ENCODE measurements at places on chromosomes 16 and 17.

DNA sequence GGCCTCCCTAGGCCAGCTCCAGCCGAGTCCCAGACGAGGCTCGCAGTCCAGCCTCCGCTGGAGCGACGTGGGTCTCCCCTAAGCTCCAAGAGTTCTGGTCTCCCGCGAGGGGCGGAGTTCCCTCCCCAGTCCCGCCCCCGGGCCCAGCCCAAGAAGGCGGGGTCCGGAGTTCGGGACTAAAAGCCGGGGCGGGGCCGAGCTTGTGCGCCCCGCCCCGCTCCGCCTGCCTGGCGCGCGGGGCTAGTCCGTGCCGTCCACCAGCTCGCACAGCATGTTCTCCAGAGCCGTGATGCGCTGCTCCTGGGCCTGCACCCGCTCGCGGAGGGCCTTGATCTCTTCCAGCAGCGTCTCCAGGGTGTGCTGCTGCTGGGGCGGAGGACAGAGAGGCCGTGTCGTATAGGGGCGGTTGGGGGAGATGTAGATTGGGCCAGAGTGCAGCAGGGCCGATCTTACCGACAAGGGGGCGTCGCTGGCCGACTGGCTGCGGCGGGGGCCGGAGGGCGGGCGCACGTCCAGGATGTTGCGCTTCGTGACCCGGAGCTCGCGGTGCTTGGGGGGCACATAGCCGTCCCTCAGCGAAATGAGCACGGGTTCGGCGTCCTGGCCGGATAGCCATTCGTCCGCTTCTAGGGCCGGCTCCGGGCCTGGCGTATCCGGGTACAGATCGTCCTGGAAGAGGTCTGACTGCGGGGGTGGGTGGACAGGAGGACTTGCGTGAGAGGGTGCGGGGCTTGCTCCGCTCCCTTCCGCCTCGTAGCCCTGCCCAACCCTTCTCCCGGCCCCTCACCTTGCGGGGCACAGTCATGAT, 7.0 kb downstream of the CORO6 start:
- DNase-seq, result peak; percentile 93

DNA sequence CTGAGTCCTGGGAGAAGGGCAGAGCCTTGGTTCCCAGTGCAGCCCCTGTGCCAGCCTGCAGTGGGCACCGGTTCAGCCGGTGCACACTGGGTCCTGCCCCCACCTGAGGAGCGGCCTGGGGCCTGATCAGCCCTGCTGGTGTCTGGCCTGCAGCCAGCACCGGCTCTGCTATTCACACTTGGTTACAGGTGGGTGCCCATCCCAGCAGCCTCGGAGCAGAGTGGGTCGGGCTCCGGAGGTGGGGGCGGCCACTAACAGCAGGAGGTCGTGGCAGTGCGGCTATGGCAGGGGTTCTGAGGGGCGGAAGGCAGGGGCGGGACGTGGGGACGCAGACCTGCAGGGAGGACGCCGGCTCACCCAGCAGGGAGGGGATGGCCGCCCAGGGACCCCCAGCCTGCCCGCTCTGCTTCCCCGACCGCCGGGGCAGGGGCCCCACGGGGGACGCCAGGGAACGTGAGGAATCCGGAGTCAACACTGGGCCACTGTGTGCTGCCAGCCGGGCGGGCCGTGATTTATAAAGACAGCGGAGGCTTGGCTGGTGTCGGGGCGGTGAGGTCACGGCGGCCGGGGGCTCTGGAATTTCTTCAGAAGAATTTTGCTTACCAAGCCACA, 20.3 kb downstream of the METRNL start:
- DNase-seq, result no peak

DNA sequence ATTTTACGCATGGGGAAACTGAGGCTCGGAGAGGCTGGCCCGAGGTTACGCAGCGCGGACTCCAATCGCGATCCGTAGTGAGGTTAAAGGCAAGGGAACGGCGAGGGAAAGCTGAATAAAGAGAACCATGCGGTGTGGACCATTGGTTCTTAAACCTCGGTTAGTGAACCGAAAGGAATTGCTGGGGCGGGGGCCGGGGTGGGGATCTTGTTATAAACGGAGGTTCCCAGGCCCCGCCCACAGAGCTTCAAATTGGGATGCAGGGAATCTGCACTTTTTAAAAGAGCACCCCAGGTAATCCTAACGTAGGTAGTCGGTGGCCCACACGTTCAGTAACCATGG, 524 bp downstream of the IQCK start:
- DNase-seq, result no peak

GRCh38 chr16:24070851-24071250, 185.3 kb upstream of the CACNG3 start:
- no peak for DNase-seq

- no peak for DNase-seq
These were observed 36.5 kb upstream of the TOB1 start for GRCh38 chr17:50902372-50903353.

GRCh38 chr17:49414271-49414621, 436 bp downstream of the PHB1 start:
- DNase-seq, result no peak

DNA sequence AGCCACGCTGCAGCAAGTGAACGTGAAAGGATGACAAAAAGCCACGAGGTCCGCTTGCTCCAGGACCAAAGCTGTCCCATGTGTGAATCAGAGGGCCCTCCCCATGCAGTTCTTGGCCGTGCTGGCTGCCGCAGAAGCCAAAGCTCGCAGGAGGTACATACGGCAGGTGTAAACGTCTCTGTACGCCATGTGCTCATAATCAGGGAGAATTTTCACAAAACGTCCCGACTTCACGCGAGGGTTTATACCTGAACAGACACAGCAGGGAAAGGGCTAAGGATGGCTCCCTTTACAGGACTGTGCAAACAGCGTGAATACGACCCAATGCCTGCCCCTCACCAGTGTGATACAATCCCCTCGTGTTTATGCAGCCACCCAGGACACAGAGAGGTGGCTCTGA, 25.3 kb downstream of the FBXO31 start:
- no peak for DNase-seq

DNA sequence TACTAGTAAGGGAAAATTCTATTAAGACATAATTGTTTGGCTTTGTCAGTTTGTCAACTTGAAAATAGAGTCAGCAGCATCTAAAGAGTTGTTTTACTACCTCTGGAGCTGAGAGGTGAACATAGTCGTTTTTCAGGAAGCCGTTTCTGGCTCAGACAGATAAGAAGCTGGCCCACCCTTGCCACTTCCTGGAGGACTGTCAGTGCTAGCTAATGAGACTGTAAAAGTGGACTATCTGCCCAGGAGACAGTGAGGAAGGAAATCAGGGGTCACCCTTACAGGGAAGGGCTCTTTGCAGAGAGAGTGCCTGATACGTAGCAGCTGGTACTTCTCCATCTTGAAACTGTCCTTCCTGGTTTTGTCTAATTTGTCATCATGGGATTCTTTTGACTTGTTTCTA, 328.7 kb downstream of the WWOX start:
- no peak for DNase-seq

- DNase-seq, result no peak
These were observed 23.7 kb downstream of the CACNG4 start for GRCh38 chr17:66988069-66988798.

GRCh38 chr16:80573700-80574120, 32.9 kb downstream of the DYNLRB2 start:
- DNase-seq, result no peak

- DNase-seq, result peak; percentile 62
These were observed 36.5 kb downstream of the CYTH1 start for GRCh38 chr17:78745407-78746088.

DNA sequence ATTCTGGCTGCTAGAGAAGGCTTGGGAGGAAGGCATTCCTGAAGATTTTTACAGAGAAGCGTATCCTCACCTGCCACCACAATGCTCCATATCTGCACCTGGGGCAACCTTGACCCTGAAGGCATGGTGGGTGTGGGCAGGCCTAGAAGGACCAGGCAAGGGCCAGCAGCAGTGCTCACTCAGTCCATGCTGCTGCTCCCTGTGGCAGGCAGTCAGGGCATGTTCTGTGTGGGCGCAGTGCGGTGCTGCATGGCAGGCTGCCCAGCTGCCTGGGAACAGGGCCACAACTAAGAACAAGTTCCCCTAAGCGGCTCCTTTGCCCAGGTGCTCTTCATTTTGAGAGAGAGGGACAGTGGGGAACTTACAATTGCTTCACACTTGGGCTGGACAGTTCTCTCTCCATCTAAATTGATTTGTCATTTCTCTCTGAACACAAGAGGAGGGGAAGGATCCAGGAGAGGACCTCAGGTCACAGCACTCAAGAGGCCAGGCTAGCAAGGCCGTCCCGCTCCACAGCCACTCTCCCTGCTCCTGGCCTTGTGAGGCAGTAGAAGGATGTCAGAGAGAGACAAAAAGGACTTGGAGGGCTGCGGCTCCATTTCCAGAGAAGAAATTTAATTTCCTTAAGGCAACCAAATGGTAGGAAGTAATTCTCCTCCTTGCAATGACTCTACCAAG, 158.8 kb downstream of the AATF start:
- peak; percentile 27 for DNase-seq

DNA sequence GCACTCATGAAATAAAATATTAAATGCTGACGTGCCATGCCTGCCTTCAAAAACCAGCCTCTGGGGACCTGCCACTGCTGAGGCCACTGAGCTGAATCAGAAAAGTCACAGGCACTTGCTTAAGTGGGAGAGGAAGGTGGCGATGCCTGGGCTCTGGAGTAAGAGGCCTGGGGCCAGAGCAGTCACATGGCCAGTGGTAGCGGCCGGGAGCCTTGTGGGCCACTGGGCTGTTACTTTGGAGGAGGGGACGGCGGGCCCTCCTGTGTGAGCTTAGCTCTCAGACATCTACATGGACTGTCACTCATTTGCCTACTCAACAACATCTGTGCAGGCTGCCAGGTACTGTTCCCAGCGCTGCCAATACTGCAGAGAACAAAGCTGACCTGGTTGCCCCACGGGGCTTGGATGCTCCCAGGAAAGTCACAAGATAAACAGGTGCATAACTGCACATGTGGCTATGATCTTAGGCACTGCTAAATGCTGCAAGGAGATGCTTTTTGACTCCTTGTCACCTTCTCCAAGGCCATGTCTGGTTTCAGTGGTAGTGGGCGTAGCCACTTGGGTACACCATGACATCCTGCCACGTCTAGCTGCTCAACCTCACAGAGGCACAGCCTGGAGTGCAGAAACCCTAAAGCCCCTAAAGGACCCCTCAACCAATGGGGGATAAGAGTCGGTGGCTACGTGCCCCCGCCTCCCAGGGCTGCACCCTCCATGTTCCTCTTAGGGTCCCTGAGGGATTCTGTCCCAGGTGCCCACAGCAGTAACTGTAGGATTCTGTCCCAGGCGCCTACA, 11.6 kb downstream of the COTL1 start:
- DNase-seq, result no peak

DNA sequence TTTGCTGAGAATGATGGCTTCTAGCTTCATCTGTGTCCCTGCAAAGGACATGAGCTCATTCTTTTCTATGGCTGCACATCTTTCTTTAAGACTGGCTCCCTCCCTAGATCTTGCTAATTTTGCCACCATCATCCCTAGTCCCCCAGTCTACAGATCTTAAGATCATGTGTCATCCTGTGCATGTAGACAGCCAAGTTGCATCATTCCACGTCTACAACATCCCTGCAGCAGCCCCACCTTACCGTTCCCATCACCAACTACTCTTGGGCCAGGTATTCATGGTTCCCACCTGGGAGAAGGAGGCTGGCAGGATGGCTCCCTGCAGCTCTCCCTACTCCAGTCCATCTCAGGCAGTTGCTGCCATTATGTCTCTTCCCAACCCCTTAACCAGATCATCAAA, 12.3 kb downstream of the CPPED1 start:
- no peak for DNase-seq

DNA sequence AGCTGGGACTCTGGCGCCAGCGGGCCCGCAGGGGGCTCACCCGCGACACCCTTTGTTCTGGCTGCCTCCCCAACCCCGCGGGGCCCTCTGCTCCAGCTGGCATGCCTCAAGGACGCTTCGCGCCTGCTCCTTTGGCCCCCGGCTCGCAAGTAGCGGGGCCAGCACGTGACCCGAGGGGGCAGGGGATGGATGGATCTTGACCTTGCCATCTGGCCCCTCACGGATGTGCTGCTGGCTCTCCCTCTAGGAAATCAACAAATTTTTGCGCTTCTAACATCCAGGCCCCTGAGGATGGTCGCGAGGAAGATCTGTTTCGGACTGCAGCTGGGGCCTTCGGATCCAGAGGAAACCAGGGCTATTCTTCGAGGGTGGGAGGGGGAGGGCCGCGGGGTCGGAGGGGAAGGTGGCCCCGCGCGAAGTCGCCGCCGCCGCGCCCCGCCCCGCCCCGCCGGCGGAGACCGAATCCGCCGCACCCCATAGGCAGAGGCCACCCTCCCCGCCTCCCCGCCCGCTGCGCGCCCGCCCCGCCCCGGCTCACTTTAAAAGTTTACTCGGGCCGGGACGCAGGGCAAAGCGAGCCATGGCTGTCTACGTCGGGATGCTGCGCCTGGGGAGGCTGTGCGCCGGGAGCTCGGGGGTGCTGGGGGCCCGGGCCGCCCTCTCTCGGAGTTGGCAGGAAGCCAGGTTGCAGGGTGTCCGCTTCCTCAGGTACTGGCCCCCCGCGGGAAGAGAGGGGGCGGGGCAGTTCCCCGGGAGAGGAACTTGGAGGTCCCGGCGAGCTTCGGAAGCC, at the start of gene ACSF2:
Gene ACSF2, plus strand, starts transcription at position 537 of the 790 bp plus-strand sequence. Its CDS starts 44 bp downstream, at position 581.
- DNase-seq, result no peak

DNA sequence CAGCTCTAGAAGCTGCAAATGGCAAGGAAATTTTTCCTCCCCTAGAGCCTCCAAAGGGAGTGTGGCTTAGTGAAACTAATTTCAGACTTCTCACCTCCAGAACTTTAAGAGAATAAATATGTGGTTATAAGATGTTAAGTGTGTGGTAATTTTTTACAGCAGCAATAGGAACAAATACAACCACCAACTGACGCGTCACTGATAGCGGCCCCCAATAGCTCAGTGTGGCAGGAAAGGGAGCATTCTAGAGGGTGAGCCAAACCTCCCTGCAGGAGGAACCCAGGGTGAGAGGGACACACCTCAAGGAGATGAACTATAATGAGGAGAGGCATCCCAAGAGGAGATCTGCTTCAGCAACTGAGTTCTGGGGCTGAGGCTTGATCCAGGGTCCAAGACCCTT, 4.0 kb downstream of the CCL4 start:
- DNase-seq, result no peak

GRCh38 chr16:56448005-56448404, 3.1 kb downstream of the NUDT21 start:
- no peak for DNase-seq

DNA sequence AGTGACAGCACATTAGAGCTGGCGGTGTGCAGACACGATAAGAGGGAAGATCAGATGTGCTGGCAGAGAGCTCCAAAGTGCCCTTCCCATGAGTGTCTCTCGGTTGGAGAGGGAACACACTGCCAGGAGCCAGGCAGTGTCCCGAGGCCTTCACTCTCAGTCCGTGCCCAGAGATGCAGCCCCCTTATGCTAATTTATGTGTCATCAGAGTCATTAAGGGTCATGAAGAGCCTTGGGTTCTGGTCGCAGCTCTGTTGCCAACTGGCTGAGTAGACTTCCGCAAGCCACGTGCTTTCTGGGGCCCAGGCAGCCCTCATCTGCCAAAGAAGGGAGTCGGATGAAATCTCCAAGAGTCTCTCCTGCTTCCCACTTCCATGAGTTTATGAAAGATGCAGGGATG, 232.5 kb downstream of the MSI2 start:
- DNase-seq, result no peak
